ENCODE measurements at places on chromosomes 3 and 15. TPM values are rescaled to one million over a fixed set of nuclear protein-coding genes. Genes with fewer than 3 reads are reported as not detected.
A peak's percentile ranks its signal among the peaks of the same experiment; 100 is the strongest.

The PIF1 gene
- total RNA-seq = 15.1 TPM

The POC1A gene
- total RNA-seq = 19.0 TPM

The CRYBG3 gene
- total RNA-seq = 9.2 TPM

The IL17RE gene
- total RNA-seq = 1.3 TPM

The GPR15 gene
- not detected for total RNA-seq

The LRRIQ4 gene
- not detected for total RNA-seq

The HTR3E gene
- not detected for total RNA-seq

The CEMIP gene
- 18.1 TPM for total RNA-seq

The GABRR3 gene
- total RNA-seq = not detected

DNA sequence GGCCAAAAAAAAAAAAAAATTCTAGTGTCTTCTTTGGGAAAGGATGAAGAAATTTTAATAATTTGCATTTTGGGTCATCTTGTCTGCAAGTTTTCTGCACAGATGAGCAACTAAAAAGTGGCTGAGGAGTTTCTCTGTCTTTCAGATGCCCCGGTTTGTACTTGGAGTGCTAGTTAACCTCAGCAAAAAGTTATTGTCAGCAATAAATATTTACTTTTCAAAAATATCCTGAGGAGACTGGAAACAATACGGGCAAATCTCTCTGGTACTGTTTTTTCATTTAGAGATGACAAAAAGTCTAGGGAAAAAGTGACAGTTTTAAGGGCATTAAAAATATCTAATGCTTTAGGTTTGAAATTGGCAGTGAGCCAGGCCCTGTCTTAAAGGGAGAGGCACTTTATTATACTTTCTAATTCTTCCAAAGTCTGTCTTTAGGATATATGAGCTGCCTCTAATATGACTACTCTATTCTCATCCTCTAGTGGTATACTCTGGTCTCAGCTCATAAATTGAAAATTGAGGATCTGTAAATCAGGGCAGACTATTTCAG, 436.0 kb upstream of the NR2F2 start:
- no peak for DNase-seq

GRCh38 chr15:46502667-46503066, 867.8 kb downstream of the SQOR start:
- DNase-seq = no peak

- peak; percentile 26 for DNase-seq
Observed at GRCh38 chr15:55588070-55588814, at the start of gene PYGO1. Gene PYGO1 (minus strand): TSS chr15:55588345. CDS start chr15:55587883, 462 bp downstream.

DNA sequence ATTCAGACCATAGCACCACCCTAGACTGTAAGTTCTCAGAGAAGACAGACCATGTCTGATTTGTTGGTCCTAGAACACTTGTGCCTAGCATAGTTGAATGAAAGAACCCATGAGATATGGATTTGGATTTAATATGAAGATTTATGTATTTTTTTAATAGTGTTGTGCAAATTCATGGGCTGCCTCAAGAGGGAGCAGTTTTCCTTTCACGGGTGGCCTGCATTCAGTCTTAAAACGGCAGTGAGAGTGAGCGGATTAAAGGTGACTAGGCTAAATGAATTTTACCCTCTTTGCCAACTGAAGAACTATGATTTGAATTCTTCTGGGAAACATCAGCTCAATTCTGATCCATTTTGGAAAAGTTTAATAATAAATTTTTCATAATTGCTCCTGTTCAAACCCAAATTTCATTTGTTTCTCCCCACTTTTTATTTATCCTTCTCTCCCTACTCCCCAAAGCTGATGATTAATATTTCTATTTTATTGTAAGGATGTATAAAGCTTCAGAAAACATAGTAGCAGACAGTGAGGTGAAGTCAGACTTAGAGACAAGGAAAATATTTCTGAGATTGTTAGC, 67.3 kb downstream of the MORC1 start:
- peak; percentile 21 for DNase-seq

DNA sequence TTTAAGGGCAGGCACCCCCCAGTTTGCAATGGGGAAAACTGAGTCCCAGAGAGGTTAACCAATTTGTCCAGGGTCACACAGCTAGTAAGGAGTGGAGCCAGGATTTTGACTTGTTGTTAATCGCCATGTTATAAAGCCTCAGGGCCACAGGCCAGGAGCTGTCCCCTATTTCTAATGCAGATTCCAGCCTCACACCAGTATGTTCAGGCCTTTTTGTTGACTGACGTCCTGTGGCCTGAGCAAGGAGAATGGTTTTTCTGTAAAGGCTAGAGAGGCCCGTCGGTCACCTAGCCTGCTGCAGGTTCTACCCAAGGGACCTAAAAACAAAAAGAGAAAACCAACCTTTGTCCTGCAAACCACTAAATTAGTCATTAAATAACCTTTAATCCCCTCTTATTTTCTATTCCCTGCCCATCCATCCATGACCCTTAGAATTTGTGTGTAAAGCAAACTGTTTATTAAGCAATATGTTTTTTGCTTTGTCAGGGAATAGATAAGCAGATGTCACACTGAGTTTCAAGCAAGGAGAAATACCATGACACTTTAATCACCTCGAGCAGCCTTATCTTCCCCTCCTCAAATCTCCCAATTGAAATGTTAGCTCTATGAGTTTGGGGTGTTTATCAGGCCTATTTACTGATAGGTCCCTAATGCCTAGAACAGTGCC, 14.1 kb downstream of the ACOX2 start:
- no peak for DNase-seq

DNA sequence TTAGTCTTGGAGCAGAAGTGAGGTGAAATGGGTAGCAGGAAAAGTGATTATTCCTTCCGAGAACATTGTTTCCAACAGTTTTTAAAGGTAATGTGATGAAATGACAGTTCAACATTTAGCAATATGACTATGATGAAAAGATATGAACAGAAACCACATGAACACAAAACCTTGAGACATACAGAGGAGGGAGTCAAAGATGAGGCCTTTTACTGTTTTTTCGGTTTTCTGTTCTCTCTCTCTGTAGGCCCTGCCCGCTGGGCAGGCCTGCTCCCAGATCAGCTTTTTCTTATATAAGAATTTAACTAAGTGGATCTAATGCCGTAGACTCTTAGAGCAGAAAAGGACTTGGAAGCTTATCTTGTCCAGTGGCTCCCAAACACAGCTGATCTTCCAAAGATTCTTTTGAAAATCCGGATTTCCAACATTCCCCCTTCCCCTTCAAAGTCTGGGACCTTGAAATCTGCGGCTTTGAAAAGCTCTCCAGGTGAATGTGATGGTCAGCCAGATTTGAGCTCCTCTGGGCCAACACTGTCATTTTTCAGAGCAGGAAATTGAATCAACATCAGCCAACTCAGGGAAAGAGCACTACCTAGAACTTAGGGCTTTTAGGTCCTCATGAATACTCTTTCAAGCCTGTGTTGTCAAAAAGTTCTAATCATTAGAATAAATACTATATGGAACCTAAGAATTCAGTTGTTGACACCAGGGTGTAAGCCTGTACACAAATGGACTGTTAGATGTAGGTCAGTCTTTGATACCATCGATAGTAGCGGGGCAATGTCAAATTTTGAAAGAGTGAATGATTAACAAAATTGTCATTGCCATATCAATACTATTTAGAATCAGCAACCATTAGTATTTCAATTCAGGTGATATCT, 372.7 kb downstream of the SHQ1 start:
- DNase-seq = no peak

GRCh38 chr15:37789397-37789786, 145.0 kb upstream of the TMCO5A start:
- DNase-seq = no peak

GRCh38 chr15:89621547-89621946, 33.7 kb downstream of the KIF7 start:
- no peak for DNase-seq

- DNase-seq = no peak
Observed at GRCh38 chr3:177793451-177793850, 596.2 kb upstream of the TBL1XR1 start.

All from A172 (cell line).